Activated CD4-positive, alpha-beta T cell treated with anti-CD3 and anti-CD28 coated beads for 48 hours (primary cell): ENCODE measurements at places on chromosomes 11 and 22.
A peak's percentile ranks its signal among the peaks of the same experiment; 100 is the strongest.

- DNase-seq: peak; percentile 58
Measured at GRCh38 chr22:30940685-30941362, 27.8 kb downstream of the MORC2 start.

DNA sequence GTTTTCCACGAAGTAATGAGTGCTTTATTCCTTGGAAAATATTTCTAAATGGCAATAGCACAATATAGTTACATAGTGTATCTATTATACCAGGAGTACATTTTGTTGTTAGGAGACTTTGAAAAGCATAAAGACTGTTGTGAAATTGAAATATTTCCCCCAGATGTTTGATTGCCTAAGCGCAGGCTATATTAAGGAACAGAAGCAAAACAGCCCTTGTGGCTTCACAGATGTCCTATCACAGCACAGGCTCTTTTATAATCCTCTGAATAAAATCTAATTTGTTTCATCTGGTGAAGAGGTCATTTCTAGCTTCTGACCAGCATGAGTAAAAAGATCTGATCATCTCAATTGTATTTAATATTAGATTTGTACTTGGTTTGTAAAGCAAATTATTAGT lies 48.2 kb downstream of the BSX start:
- no peak for DNase-seq

GRCh38 chr11:20162824-20163782 lies 2.8 kb upstream of the DBX1 start:
- peak; percentile 53 for DNase-seq

GRCh38 chr11:9096427-9096826 lies 5.0 kb upstream of the SCUBE2 start:
- no peak for DNase-seq

DNA sequence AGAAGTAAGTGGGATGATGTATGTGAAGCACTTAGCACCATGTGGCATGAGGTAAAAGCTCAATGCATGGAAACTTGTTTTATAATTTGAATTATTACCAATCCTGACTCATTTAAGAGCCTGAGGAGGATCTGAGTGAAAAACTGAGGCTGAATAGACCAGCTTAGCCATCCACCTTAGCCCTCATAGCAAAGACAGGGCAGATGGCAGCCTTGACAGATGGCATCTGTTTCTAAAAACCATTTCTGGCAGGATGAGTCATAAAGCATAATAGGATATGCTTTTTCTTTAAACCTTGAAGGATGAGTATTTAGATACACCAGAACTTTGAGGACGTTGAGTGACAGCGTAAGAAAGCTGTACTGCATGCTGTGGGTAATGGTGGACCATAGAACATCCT lies 61.0 kb upstream of the NAV2 start:
- no peak for DNase-seq

DNA sequence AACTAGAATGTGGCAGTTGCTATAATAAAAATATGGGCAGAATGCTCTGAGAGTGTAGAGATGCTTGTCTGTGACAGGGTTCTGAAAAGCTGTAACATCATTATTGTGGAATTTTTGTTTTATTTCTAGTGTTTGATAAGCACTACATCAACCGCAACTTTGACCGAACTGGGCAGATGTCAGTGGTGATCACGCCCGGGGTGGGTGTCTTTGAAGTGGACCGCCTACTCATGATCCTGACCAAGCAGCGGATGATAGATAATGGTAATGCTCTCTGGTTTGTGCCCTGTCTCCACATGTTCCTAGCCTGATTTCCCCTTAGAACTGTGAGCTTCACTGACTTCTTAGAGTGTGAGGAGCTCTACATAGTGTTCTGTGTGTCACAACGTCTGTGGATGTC lies 48.8 kb downstream of the DEPDC5 start:
- no peak for DNase-seq

GRCh38 chr11:46513934-46514342 lies 79.9 kb downstream of the AMBRA1 start:
- no peak for DNase-seq

- DNase-seq: no peak
Measured at GRCh38 chr11:128238521-128239265, 348.7 kb downstream of the ETS1 start.

DNA sequence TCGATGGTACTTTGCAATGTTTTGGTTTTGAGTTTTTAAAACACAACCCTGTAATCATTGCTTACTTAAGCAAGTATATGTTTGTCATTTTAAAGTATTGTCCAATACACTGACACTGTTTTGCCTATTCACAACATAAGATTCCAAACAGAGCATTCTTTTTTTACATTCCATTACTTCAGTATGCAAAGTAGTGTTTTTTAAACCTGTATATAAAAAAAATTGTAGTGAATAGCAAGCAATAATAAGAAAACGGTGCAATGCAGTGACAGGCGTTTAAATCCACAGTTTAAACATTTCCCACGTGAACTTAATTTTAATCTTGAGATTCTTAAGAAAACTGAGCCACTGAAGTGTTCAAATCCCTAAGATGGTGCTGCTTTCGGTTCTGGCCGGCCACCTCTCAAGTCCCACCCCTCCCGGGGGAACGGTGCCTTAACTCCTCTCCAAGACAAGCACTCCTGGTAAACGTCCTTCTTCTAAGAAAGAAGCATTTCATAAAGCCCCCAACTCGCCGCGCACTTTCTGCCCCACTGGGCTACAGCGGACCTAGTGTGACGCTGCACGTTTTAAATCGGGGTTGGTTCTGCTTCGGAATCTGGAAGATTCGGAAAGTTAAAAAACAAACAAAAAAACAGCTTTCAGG lies 2.9 kb downstream of the PGR start:
- no peak for DNase-seq

DNA sequence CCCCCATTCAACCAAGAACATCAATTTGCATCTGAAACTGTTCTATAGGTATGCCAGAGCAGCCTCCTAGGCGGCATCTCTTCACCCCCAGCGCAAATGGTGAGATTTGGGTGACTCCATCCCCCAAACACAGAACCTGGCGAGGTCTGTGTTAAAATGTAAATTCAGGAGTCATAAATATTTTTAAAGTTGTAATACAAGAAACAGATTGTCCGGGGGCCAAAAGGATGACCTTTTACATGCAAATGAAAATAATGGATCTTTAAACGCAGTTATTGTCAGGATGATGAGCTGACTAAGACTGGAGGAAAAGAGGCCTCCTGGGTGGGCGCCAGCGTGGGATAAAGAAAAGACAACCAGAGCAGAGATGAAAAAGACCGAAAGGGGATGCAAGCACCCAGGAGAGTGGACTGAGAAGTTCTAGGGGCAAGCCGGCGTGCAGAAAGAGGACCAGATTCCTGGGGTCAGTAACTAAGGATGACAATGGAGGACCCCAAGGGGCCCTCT lies 16.0 kb upstream of the ADA2 start:
- DNase-seq: no peak

DNA sequence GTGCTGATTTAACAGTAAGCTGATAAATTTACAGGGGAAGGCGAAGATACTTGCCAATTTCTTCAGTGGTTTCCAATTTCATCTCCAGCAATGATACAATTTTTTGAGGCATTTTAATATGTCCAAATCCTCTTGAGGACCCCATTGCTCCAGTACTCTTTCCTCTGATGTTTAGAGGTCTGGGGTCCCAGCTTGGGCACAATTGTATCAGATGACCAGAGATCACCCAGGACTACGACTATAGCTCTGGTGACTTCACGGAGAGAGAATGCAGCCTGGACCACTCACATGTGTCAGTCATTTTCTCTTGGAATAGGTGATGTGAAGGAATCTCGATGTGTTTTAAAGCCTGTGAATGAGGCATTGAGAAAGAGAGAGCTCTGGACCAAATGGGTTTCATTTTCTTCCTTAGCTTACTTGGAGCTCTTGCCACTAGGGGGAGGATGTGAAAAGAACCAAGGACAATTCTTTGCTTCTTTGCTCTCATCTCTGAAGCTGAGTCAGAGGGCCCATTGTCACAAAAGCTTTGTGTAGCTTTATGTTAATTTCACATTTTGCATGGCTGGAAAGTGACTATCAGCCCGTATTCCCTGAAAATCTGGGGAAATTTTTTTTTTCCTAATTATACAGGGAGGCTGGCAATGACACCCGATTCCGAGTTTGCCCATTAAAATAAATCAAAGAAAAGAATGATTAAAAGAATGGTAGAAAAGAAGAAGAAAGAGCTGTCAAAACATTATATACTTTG lies 6.7 kb upstream of the CCDC90B start:
- peak; percentile 47 for DNase-seq

GRCh38 chr22:46009730-46010129 lies 32.8 kb upstream of the WNT7B start:
- no peak for DNase-seq

DNA sequence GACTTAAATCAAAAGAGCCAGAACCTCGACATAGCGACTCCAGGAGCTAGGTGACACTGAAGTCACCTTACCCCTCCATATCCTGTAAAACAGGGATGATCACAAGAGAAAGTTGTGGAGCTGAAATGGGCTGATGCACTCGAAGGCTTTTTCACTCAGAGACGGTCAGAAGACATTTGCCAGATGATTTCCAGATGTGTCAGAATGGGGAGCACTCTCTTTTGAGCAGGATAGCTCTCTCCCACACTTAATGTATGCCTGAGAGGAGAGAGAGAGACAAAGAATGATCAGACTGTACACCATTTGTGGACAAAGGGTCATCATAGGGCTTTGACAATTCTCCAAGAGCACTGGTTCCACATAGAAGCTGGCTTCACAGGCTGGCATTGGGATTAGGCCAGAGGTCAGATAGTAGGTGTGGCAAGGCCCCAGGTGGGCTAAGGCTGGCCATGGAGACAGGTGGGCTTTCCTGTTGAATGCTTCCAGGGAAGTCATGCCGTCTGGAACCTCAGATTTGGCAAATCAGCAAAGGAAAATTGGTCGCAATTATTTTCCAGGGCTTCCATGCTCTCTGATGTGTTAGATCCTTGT lies 42.3 kb upstream of the ETS1 start:
- no peak for DNase-seq

GRCh38 chr11:73194034-73194507 lies 24.0 kb upstream of the P2RY2 start:
- DNase-seq: no peak

DNA sequence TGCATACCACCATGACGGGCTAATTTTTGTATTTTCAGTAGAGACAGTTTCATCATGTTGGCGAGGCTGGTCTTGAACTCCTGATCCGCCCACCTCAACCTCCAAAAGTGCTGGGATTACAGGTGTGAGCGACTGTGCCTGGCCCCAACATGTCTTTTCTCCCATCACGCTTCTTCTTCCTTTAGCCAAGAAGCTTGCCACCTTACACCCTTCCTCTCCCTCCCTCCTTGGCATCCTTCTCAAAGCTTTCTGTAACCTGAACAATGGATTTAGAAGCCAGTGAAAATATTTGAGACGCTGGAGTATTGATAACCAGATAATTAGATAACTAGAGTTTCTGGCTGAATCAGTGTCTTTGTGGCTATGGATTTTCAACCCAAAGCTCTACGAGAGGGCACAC lies 11.3 kb upstream of the NNMT start:
- no peak for DNase-seq

GRCh38 chr11:17129003-17129402 lies 51.5 kb upstream of the RPS13 start:
- DNase-seq: no peak

DNA sequence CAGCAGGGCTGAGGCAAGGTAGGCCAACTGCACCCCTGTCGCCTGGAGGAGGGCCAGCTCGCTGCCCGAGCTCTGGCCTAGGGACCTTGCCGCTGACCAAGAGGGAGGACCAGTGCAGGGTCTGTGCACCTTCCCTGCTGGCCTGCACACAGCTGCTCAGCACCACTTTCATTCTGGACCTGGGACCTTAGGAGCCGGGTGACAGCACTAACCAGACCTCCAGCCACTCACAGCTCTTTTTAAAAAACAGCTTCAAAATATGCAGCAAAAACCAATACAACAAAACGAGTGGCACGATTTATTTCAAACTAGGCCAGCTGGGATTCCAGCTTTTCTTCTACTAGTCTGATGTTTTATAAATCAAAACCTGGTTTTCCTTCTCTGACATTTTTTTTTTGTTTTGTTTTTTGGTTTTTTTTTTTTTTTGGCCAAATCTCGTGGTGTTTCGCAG lies 18.0 kb downstream of the RSPH14 start:
- no peak for DNase-seq

DNA sequence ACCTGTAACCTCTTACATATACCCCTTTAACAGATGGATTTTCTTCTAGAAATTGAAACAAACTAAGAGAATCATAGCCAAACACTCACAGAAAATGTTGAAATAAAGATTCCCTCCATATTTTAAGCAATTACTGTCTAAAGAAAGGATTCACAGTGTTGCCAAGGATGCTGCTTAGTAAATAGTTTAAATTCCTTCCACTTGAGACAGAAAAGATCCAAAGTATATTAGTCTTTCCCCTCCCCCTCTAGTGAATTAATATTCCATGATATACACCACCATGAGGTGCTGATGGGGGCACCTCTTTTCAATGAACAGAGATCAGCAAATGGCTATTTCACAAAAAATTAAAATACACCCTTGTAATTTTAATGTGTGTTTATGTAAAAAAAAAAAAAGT lies 186.8 kb downstream of the SOX6 start:
- DNase-seq: no peak

GRCh38 chr11:125621995-125622394 lies 3.0 kb upstream of the CHEK1 start:
- DNase-seq: no peak

DNA sequence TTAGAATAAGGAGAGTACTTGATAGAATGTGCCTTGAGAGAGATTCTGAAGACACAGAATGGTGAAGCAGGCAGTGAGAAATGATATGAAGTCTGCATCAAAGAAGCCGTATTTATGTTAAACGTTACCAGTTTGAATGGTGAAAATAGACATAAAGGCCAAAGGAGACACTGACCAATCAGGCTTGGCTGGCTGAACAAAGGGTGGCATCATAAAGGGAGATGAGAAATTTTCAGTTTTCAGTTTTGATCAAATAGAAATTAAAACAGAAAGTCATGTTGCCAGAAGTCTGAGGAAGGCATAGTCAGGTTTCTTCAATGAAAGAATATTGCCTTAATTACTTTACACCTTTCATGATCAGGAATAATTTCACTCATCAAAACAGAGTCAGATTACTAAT lies 6.6 kb downstream of the OR51F1 start:
- no peak for DNase-seq

DNA sequence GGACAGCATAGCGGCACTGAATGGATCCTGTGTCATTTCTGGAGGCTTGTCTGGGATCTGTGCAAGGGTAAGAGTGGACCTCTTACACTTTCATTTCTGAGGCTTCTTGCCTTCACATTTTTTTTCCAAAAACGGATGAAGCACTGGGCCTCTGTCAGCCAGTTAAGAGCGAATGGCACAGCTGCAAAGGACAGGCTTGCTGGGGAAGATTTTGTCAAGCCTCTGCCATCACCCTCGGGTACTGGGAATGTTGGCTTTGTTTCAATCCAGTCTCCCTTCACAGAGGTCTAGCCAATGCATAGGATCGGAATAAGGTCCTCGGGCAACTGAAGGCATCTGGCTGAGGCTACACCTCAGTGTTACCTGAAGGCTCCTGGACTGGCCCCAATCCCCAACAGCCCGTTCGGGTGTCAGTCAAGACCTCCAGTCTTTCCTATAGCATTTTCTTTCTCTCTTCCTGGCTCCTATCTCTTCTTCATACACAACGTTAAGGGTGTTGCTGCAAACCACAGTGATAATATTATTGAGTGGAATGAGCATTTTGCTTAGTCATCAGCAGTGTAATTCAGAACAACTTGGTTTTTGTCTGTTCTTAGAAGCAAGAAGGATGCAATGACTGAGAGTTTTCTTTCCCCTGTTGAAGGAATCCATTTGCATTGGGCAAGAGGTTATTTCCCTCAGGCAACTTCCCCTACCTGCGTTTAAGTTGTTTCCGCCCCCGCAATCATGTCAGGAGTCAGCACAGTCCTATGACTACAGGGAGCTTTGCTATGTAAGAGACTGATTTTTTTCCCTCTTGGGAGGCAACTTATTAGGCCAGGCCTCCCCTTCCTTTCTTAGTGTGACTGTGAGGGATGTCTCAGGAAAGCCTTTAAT lies 22.8 kb downstream of the NPAT start:
- DNase-seq: peak; percentile 87
